Activated CD4-positive, CD25-positive, alpha-beta regulatory T cell (primary cell): ENCODE measurements at places on chromosomes 1 and 21.

DNA sequence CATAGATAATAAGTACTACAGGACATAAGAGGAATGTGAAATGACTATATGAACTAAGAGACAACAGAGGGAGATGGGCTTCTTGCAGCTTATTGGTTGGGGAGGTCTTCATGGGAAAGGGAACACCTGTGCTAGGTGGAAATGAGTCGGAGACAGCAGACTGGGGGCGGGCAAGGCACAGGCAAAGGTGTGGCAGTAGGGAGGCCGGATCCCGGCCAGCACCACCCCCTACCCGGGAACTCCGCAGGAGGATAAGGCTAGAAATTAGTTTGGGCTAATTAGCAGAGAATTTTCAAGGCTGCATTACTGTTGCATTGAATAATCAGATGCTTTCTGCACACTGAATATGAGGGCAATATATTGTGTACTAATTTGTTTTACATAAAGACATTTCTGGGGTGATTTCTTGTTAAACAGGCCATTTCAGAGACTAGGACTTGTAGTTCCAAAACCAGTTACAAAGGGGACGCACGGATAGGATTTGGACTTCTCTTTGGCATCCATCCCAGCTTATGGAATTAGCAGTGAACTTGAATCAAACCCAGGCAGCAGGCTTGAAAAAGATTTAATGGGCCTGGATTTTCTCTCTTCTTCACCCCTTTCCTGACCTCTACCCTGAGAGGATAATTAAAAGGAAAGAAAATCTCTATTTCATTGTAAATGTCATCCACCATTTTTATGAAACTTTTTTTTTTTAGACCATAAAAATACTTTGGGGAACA lies 2.2 kb upstream of the HUNK start:
- DNase-seq: no peak

GRCh38 chr1:214400131-214400530 lies 119.2 kb downstream of the SMYD2 start:
- no peak for DNase-seq

GRCh38 chr21:42652527-42653230 lies 742 bp upstream of the PDE9A start:
- no peak for DNase-seq

- no peak for DNase-seq
Measured at GRCh38 chr1:104797982-104798381, 1048.3 kb downstream of the AMY1C start.

DNA sequence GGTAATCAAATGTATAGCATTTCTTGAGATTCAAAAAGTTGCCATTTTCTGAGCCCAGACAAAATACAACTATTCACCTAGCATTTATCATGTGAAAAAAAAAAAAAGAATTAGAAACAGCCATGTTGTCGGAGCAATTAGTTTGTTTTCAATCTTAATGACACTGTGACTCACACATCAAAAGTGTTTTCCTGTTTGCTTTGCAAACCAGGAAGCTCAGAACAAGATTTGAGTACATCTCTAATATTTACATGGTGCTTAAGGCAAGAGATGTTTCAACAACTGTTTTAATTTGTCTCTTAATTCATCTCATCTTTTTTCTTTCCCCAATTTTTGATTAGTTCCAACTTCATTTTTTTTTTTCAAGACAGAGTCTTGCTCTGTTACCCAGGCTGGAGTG lies 62.5 kb upstream of the CAPZB start:
- no peak for DNase-seq

DNA sequence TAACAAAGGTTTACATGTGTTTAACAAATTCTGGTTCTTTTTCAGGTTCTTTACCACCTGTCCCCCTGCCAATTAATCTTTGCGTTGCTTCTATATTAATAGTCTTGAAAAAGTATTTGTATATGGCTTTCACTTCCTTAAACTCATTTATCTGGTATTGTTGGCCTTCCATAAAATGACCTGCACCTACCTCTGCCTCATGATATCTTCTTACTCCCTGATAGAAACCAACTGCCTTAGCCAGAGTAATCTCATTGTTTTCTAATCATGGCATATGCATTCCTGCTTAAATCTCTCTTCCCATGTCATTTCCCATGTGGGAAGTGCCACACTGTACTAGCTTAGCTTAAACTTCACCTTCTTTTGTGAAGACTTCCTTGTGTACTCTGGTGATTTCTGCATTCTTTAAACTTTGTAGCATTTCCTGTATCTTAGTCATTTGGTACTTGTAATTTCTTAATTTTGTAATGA lies 8.7 kb downstream of the SMG7 start:
- no peak for DNase-seq

- DNase-seq: no peak
Measured at GRCh38 chr1:149963358-149963757, 26.7 kb upstream of the MTMR11 start.

DNA sequence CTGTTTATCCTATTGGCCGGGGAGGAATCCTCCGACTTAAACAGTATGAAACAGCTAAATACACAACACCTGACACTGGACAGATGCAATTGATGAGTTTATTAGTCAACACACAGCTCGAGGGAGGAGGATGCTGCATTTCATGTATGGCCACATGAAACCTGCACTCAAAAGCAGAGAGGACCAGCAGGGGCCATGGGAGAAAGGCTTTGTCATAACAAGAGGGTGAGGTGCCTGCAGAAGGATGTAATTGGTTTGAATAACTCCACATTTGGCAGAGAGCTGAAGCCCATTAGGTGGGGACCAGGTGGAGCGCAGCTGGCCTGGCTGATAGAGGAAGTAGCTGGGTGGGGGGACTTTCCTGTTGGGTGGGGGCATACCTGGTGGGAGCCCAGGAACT lies 599.1 kb downstream of the PTPRU start:
- DNase-seq: no peak

GRCh38 chr1:225990705-225991464 lies 8.3 kb downstream of the SDE2 start:
- DNase-seq: no peak
